ENCODE measurements at places on chromosomes 5 and 9.

DNA sequence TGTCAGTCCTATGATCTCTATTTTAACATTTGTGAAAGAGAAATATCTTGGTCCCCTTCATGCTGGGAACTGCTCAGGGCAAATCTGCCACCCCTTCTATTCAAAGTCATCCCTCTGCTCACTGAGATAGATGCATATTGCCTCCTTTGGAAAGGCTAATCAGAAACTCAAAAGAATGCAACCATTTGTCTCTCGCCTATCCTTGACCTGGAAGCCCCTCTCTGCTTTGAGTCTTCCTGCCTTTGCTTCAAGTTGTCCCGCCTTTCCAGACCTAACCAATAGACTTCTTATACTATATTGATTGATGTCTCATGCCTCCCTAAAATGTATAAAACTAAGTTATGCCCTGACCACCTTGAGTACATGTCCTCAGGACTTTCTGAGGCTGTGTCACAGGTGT is 97.0 kb downstream of the PSAT1 start:
- DNase-seq = no peak

DNA sequence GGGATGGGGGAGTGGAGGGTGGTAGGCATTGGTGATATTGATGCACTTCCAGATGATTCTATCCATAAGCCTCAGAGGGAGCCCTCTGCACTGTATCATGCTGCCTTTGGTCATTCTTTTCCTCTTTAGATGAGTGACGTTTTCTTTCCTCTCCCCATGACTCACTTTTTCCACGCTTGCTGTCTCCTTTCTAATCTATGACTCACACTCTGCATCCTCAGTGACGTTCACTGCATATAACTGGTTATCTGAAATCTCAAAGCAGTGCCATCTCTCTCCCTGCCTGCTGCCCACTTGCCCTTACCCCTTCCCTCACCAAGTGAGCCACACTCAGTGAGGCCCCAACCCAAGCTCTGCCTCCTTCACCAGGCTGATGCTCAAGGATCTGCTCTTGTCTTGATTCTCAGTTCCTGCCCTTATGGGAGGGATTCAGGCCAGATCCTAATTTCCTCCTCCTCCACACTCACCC is 31.6 kb downstream of the PTGS1 start:
- DNase-seq = peak; percentile 54

DNA sequence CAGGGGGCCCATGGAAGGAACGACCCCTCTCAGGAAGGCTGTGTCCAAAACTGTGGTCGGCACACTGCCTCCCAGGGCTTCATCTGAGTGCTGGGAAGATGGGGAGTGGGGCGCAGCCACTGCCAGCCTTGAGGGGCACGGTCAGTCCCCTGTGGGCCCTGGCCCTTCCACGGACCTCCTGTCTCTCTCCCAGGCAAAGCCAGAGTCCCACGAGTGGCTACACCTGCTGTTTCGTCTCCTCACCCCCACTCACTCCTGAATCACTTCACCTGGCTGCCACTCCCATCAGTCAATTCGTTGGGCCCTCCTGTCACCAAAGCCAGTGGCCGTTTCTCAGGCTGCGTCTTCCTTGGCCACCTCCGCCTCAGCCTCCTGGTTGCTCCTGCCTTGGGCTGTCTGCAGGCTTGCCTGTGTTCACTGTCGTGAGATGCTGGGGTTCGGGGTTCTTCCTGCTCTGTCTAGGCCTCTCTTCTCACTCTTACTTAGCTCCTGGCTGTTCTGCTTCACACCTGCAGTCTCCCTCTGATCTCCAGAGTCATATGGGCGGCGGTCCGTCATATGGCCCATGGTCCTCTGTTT is 58.8 kb upstream of the RNF130 start:
- no peak for DNase-seq

- no peak for DNase-seq
These were observed 221.5 kb downstream of the EBF1 start for GRCh38 chr5:158878227-158878626.

- DNase-seq = no peak
These were observed 215.3 kb downstream of the TLR4 start for GRCh38 chr9:117919538-117919937.

DNA sequence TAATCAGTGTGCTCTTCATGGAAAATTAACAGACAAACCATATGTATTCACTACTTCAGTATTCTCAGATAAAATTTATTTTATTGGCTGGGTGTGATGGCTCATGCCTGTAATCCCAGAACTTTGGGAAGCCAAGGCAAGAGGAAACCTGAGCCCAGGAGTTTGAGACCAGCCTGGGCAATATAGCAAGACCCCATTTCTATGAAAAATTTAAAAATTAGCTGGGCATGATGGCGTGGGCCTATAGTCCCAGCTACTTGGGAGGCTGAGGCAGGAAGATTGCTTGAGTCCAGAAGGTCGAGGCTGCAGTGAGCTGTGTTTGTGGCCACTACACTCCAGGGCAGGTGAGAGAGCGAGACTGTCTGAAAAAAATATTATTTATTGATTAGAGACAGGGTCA is 23.4 kb upstream of the CREBRF start:
- no peak for DNase-seq

- no peak for DNase-seq
These were observed 98.3 kb upstream of the ATP10B start for GRCh38 chr5:160950311-160950710.

DNA sequence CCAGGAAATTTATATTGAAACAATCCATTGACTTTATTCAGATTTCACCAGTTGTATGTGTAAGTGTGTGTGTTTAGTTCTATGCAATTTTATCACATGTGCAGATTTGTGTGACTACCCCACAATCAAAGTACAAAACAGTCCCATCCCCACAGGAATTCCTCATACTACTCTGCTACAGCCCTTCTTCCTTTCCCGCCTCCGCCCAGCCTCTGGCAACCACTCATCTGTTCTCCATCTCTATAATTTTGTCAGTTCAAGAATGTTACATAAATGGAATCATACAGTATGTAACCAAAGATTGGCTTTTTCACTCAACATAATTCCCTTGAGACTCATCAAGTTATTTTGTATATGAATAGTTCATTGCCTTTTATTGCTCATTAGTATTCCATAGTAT is 289.1 kb downstream of the GADD45G start:
- DNase-seq = no peak

Data from MG63 (cell line).